Stimulated activated CD4-positive, alpha-beta T cell treated with anti-CD3 and anti-CD28 coated beads, Interleukin-1b, Interleukin-23, amount 100 ng/mL, for 48 hours (primary cell): ENCODE measurements at places on chromosomes 5 and 9.

- DNase-seq, result no peak
Measured at GRCh38 chr9:72579880-72580550, 58.6 kb downstream of the TMC1 start.

GRCh38 chr9:76181020-76181641, 213.1 kb downstream of the RFK start:
- DNase-seq, result peak; percentile 5

DNA sequence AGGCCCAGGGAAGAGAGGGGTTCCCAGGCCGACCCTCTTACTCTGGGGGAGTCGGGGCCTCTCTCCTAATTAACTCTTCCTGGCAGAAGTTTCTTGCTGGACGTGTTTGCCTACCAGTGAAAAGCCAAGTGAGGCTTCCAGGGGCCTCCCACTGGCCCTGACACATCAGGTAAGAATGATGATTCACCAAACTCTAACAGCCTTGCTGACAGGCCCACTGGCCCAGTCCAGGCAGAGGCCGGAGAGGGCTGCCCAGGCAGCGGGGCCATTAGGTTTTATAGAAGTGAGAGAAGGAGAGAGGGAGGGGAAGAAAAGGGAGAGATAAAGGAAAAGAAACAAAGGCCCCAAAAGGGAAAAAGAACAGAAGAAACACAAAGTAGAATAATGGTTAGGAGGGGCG, 50.8 kb upstream of the FOXE1 start:
- DNase-seq, result no peak

DNA sequence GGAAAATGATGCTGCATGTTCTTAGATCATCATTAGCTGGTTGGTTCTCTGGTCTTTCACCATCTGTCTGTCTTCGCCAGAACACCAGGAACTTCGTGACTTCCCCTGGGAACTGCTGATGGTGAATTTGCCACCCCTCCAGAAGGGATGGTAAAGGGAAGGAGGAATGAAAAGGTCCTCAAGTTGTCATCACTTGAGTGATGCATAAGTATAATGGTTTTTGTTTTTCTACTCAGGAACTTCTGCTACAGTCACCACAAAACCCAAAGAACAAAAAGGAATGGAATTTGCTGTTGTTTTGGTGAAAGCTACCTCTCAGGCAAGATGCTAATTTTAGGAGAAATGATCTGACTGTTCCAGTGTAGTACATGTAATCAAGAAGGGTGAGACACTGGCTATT, 328.4 kb downstream of the ARHGEF28 start:
- no peak for DNase-seq

DNA sequence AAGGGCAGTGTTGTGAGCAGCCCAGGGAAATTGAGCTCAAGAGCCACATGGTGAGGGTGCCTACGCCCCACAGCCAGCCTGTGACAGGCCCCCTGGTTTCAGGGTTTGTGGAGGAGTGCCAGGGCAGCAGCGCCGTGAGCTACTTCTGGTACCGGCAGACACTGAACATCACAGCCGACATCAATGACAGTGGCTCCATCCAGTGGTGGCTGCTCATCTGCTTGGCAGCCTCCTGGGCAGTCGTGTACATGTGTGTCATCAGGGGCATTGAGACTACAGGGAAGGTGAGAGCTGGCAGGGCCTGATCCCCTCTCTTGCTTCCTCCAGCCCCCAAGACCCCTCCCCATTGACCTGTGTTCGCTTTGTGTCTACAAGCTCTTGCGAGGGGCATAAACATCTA, 10.2 kb downstream of the SLC6A18 start:
- DNase-seq, result no peak

DNA sequence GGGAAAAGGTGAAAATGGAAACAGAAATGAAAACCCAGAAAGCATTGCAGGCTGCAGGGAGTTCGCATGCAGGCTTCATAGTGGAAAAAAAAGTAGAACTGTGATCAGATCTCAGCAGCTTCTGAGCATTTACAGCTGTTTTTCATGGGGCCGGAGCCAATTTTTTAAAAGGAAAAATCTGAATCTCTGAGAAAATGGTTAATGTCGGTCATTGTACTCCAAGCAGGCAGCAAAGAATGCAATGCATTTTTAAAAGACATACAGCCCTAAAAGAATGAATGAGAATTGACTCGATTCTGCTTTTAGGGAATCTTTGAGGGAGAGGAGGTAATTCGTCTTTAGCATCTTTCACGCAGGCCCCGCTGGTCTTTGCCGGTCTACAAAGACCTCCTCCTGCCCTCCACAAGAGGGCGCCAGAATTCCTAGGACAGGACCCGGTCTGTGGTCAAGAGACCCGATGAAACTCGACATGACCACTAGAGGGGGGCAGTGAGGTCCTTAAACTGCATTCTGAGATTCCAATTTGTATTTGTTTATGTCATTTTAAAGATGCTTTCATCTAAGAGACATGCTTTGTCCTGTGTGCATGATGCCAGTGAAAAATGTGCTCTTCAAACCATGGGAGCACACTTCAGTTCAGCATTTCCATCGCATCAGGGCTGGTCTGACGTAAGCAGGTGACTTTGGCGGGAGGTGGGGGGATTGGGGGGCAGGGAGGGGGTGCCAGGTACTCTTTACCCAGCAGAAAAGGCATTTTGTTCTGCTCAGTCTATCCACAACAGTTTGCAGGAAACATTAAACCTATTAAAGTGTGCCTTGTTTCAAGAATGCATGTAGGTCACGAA, 43.7 kb upstream of the TMEM252 start:
- peak; percentile 82 for DNase-seq

GRCh38 chr9:127142931-127143464, 20.6 kb upstream of the ANGPTL2 start:
- DNase-seq, result no peak
